Uterus (tissue), 4 donors: ENCODE measurements at places on chromosomes 2 and 18.
A peak's percentile ranks its signal among the peaks of the same experiment; 100 is the strongest.

DNA sequence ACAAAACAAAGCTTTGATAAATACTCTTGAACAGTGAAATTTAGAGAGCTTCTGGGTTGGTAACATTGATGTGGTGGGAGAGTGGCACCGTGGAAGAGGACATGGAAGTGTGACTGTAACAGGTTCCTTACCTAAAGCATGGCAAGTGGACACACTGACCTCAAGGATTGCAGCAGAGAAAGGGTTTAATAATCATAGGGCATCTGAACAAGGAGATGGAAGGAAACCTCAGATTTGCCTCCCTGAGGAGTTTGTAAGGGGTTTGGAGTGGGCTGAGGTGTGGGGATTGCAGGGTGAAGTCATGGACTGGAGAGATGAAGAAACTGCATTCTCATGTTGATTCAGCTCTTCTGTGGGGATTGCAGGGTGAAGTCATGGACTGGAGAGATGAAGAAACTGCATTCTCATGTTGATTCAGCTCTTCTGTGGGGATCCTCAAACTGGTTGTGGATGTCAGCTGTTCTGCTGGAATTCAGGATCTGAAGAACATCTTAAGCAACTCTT is 83.8 kb upstream of the TLK1 start:
- DNase-seq: no peak

DNA sequence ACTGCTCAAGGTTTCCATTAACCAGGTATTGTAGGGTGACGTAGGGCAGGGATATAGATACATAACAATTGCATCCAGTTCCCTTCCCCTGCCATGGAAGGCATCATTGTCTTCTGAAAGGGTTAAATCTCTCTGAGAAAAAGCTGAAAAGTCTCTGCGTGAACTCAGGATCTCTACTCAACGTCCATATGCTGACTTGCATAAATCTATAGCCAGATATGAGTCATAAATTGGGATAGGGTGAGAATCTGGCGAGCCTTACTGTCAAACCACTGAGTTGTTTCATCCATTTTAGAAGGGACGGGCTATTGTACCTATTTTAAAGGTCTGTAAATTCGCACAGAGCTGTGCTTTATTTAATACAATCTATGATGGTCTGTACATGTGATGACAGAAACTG is 258.3 kb downstream of the L3MBTL4 start:
- DNase-seq: no peak

- DNase-seq: no peak
Measured at GRCh38 chr2:36403675-36404230, 48.2 kb downstream of the CRIM1 start.

DNA sequence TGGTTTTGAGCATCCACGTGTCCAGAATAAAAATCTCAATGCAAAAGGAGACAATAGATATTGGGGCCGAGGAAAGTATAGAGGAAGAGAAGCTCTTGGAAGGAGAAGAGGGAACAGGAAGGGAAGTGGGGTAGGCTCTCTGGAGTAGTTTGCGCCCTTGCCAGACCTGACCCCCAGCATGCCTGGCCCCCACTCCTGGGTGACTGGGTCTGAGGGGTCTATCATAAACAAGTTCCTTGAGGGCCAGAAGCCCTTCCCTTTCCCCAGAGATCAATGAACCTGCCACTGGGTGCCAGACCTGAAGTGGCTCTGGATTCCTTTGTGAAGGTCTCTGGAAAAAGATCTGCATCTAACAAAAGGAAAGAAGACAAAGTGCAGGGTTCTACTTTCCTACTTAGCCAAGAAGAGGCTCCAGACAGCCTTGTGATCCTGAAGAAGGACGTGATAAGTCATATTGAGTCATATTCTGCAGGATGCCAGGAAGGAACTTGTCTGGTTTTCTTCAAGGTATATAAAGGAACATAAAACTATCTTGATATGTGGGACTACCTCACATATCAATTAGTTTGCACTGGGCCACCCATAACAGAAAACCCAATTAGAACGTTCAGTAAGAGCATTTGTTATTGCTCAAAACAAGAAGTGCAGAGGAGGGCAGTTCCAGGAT is 18.7 kb upstream of the ATOH8 start:
- no peak for DNase-seq

- DNase-seq: peak; percentile 63
Measured at GRCh38 chr2:68837164-68837860, 33.9 kb downstream of the BMP10 start.

DNA sequence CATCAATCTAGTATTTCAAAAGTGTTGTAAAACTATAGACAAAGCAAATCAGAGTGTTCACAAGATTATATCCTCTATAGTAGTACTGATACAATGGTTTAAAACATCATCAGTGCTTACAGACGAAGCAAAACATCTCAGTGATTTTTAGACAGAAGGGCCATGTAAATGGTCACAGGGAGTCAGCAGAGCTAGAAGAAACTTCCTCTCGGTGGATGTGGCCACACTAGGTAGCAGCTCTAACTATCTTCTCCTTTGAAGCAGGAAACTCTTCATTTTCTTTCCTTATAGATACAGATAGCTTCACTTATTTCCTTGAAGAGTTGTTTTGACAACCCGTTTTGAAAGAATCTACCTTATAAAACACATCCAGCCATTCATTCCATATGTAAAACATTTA is 80.4 kb upstream of the CD226 start:
- DNase-seq: no peak

GRCh38 chr2:232688201-232688600 is 8.9 kb upstream of the GIGYF2 start:
- DNase-seq: no peak

- no peak for DNase-seq
Measured at GRCh38 chr2:161625314-161625919, 1.2 kb downstream of the SLC4A10 start.

GRCh38 chr2:103808814-103809213 is 1045.1 kb upstream of the POU3F3 start:
- DNase-seq: no peak

GRCh38 chr18:41170346-41170745 is 784.7 kb upstream of the PIK3C3 start:
- DNase-seq: no peak

DNA sequence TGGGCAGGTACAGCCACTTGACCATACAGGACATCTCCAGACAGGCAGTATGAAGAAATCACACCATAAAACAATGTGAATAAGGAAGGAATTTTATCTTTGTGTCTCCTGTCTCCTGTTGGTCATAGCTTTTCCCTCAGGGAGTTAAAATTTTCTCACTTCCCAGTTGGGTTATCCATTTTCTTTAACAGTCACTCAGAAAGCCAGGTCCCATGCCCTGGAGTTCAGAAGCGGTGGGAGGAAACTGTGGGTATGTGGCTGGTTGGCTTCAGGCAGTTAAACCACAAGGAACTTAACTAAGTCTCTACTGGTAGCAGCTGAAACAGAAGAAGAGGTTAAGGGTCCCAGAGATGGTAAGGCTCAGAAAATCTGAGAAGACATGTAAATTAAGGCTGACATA is 6.5 kb upstream of the SMAD2 start:
- DNase-seq: no peak

- DNase-seq: no peak
Measured at GRCh38 chr18:57084331-57085271, 62.3 kb upstream of the BOD1L2 start.

GRCh38 chr18:54267701-54268100 is 1.6 kb upstream of the POLI start:
- no peak for DNase-seq

GRCh38 chr2:184689638-184690037 is 91.3 kb downstream of the ZNF804A start:
- no peak for DNase-seq

GRCh38 chr2:177282787-177283572 is 18.5 kb upstream of the NFE2L2 start:
- DNase-seq: no peak

DNA sequence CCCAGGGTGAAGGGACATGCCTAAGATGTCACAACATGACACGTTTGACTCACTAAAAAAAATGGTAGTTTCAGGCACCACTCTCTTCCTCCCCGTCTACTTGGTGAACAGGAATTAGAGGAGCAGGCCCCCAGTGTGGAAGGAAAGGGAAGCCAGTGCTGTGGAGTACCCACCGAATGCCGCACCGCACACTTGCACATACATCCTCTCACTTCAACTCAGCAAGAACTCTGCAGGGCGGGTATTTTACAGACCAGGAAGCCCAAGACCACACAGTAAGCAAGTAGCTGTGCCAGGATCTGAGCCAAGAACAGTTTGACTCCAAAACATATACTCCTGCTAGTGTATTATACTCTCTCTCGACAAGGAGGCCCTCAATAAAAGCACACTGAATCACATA is 69.8 kb downstream of the BCL2 start:
- peak; percentile 50 for DNase-seq

GRCh38 chr2:206480161-206480560 is 36.8 kb downstream of the ADAM23 start:
- no peak for DNase-seq

- no peak for DNase-seq
Measured at GRCh38 chr2:42192652-42193566, 23.8 kb downstream of the EML4 start.

GRCh38 chr18:47436871-47437270 is 185.4 kb upstream of the SKOR2 start:
- no peak for DNase-seq

GRCh38 chr2:216546641-216547403 is 48.2 kb downstream of the RPL37A start:
- DNase-seq: no peak

DNA sequence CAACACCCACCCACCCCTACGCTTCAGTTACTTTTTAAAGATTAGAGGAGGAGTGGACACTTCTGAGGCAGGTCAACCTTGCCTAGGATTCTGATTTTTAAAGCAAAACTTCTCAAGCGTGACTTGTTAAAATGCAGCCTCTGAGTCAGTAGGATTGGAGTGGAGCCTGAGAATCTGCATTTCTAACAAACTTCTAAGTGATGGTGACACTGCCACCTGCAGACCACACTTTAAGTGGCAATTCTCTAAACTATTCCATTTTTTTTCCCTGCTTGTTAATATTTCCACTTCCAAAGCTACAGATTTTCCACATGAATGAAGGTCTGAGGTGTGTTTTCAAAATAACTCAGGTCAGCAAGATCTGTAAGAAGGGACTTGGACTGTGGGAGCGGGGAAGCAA is 171.1 kb upstream of the CCDC150 start:
- DNase-seq: no peak

DNA sequence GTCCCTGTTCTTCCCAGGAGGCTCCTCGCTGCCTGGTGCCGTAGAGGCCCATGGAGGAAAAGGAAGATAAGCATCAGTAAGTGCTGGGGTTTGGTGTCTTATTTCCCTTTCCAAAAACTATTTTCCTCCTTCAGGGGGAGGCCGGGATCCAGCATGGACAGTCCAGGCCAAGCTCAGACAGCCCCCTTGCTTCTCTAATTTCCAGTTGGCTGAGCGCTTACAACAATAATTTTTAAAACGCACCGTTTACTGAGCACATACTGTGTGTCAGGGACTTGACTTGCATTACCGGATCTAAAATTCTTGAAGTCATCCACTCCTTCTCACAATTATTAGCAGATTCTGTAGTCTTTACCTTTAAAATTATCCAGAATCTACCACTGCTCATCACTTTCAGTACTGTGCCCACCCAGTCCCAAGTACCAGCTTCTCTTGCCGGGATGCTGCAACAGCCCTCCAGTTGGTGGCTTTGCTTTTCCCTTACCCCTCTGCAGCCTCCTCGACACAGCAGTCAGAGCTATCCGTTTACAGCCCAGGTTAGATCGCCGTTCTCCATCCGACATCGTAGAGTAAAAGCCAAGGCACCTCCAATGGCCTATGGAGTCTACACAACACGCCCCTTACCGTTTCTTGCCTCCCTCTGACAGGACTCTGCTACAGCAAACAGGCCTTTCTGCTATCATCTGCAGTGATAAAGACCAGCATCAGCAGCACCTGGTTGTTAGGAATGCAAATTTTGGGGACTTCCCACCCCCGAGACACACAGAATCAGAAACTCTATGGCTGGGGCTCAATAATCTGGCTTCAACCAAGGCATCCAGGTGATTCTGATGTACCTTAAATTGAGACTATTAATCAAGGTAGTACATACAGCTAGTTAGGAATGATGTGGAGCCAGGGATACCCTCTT is 75.2 kb upstream of the TSPYL6 start:
- no peak for DNase-seq

- no peak for DNase-seq
Measured at GRCh38 chr2:31008561-31009114, 129.6 kb downstream of the GALNT14 start.

DNA sequence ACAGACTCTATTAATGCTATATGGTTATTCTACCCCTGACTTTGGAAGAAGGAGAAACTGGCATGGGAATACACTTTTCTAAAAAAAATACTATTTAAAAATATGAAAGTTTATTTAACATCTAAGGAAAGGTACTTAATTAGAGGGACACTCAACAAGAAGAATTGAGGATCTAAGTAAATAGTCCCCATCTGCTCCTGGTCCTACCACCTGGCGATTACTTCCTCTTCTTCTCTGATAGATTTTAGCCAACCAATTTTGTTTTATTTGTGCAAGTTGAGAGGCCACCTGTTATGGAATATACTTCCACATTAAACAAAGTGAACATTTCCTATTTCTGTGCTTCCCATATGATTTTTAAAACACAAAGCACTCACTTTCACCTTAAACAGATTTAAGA is 111.7 kb downstream of the BCL2 start:
- DNase-seq: no peak

- DNase-seq: no peak
Measured at GRCh38 chr2:155802888-155803287, 529.6 kb downstream of the NR4A2 start.

GRCh38 chr18:48149020-48149685 is 218.7 kb upstream of the SMAD2 start:
- no peak for DNase-seq

- DNase-seq: no peak
Measured at GRCh38 chr18:13628211-13628610, 98.1 kb downstream of the FAM210A start.

DNA sequence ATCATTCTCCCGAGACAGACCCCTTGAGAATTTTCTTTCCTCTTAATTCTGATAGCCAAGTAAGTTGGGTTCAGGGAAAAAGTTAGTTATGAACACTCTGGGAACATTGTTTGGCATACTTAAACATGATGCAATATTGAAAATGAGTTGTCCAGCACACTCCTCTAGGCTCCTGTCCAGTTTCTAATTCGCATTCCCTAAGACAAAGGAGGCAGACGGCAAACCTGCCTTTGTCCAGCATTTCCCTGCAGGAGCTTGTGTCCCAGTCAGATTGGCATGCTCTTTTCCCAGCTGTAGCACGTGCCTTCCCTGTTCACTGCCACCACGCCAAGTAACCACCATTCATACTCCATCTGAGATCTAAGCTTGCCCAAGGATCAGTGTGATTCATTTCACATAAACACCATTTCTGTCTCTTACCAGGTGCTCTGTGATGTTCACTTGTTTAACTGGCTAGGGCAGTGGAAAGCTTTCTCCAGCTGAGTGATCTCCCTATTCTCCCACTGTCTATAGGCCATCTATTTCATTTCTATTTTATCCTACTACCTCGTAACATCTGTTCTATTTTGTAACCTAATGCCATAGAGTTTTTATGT is 150.0 kb upstream of the EPB41L3 start:
- no peak for DNase-seq
